ENCODE measurements at places on chromosomes 3 and 15.

- DNase-seq: no peak
Measured at GRCh38 chr3:112357930-112358780, 25.2 kb downstream of the CD200 start.

DNA sequence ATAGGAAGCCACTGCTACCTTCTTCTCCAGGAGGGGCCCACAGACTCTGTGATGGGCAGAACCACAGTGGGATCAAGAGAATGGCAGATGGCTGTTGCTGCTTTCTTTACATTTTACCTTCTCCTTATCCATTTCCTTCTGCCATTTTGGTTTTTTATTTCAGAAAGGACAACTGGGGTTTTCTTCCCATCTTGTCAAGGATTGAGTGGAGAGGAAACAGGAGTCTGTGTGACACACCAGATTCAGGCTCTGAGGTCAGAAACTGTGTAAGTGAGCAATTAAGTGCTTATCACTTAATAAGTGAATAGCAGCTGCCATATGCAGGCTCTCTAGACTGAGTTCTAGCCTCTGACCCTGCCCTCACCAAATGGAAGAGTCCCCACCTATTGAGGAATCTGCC, 47.3 kb downstream of the ITGB5 start:
- no peak for DNase-seq

DNA sequence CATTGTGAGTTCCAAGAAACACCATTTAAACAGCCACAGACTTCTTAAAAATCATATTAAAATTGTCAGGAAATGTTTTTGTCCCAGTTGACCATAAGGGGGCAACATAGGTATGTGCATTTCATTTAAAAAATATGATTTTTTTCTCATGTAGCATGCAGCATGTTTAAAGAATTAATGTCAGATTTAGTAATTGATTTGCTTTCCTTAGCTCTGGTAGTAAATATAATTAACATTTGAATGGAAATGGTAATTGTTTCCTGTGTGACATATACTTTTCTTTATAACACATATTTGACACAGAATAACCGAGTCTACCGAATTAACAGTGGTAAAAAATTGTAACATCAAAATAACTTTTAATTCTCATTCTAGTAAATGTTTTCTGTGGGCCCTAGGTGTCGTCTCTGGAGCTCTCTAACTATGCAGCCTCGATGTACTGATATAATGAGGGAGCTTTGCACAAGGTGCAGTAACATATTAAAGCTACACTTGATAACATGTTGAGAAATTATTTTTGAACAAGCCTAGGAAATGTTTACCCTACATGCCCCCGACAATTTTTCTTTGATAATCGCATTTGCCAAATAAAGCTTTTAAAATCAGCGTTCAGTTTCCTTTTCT, 34.9 kb downstream of the NXPE3 start:
- DNase-seq: peak; percentile 36

GRCh38 chr3:56980798-56981390, 79.6 kb upstream of the SPATA12 start:
- peak; percentile 95 for DNase-seq

- no peak for DNase-seq
Measured at GRCh38 chr3:11566916-11567315, 76.8 kb downstream of the VGLL4 start.

DNA sequence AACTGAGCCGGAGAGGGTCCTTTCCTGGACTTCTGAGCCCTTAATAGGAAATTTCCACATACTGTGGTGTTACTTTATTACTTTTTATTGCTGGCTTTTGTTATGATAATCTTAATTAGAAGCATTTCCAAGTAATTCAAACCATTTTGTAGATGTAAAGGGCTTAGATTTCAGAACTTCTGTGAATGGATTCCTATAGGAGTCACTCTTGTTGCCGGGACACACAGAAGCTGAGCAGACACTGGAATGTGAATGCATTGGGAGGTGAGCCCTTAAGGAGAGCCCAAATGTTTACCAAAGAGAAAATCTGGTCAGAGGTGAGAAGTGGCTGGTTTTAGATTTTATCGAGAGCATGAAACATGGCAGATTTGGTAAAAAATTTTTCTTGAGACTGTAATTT, 87.4 kb downstream of the FNDC3B start:
- no peak for DNase-seq

DNA sequence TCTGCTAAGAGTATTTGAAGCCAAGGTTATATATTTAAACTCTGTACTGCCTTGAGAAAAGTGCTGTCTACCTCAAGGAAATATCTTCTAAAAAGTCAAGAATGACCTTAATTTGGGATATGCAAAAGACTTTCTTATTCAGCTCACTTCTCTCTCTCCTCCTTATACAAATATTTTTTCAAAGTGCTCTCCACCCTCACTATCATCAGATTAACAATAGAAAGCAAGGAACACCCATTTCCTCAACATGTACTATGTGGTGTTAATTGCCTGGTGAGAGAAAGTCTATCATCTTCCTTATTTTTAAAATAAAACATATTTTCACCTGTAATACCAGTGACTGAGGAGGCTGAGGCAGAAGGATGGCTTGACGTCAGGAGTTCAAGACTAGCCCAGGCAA, 44.4 kb upstream of the RSL24D1 start:
- DNase-seq: no peak

DNA sequence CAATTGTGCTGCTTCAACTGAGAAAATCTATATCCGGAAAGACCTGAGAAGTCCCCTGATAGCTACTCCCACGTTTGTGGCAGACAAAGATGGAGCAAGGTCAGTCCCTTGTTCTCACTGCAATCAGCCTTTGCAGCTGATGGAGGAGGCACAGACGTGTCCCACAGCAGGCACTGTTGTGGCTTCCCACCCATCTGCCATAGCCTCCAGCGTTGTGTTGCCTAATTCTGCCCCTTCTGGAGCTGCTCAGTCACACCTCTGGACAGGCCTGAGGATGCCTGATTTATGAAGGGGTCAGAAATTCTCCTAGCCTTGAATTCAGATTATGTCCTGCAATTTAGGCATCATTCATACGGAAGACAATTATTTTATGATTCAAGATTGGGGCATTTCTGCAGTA, 41.9 kb downstream of the MRPS25 start:
- no peak for DNase-seq

DNA sequence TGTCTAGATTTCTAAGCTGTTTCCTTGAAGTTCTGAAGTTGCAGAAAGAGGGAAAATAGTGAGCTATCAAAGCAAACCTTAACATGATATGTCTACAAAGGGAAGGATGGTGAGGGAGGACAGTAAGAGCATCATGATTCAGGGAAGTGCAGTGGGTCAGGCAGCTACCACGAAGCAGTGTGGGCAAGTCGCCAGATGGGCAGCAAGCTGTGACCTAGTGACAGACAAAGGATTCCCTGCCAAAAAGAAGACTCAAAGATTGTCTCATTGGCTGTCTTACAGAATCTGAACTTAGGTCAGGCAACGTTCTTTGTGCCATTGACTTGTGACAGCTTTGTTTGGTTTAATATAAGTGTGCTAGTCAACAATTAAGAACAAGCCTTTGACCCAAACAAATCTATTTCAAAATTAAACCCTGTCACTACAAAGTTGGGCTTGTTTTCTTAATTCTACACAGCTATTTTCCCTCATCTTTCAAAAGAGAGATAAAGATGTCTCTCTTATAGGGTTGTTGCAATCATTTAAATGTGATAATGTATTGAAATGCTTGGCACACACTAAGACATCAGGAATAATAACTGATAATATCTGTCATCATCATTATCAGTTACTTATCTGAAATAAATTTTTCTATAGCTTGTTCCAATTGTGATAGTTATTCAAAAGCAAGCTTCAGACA, 153.3 kb downstream of the ECT2 start:
- no peak for DNase-seq

DNA sequence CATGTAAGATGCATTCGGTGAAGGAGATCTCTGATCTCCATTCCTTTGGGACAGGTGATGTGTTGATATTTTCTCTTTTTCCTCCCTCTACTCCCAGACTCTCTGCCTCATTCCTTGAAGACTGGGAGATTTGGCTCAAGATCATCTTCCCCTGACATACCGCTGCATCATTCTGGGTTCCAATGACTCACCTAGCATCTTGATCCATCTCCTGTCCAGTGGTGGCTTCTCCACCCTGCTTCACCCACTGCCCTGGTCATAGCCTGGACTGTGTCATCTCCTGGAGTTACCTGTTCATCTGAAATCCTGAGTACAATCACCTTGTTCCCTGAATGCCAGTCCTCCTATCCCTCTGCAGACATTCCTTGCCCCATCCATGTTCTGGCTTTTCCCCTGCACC, 57.4 kb upstream of the TRAK1 start:
- DNase-seq: no peak

- DNase-seq: no peak
Measured at GRCh38 chr15:31974855-31975829, 55.2 kb upstream of the CHRNA7 start.

- DNase-seq: no peak
Measured at GRCh38 chr3:10992017-10992942, at the start of gene SLC6A1. Gene SLC6A1, plus strand, starts transcription at chr3:10992748. Its CDS starts 24,464 bp downstream, at chr3:11017212.

GRCh38 chr3:108064293-108064887, 26.4 kb downstream of the CD47 start:
- DNase-seq: no peak

GRCh38 chr3:197023241-197023997, 6.2 kb downstream of the MELTF start:
- no peak for DNase-seq

DNA sequence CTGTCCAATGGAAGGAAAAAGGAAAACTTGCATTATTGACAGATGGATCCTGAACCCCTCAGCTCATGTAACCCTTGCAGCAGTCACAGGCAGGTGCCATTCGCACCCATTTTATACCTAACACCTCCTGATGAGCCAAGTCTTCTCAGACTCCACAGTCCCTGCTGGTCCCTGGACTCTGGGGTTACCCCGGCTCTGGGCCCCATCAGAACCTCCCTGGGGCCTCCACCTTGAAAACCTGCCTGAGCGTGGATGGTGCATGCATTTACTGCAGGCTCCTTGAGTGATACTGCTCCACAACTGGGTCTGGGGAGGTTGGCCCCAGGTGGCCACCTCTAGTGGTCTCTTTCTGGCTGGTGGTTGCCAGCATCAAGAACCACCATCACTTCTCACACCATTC, 15.9 kb upstream of the DOCK3 start:
- DNase-seq: no peak

DNA sequence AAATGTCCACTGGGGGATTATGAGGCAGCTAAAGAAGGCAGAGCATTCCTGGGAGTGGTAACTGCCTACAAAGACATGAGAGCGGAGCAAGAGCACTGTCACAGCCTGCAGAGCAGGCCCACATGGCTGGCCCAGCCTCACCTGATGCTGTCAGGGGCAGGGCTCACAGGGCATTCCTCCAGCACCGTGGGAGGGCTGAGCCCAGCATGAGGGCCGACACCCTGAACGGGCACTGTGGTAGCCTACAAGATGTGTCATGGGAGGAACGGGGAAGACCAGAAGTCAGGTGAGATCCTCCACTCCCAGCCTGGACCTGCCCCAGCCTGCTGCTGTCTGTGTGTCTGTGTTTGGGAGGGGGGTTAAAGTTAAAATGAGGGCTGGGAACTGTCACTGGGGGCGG, 30.1 kb downstream of the CCDC12 start:
- DNase-seq: no peak

DNA sequence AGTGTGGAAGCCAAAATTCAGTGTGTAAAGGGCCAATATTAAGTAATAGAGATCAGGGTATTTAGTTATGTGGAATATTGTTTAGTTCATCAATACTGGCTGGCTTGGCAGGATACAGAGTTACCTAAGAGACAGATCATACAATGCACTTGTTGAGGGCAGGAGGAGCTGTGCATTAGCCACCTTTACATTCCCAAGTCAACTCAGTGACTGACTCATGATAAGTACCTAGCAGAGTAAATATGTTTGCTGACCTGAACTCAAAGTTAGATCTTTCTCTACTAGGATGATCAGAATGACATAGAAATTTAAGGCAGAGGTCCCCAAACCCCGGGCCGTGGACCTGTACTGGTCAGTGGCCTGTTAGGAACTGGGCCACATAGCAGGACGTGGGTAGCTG, 3.5 kb upstream of the ABHD17C start:
- no peak for DNase-seq

DNA sequence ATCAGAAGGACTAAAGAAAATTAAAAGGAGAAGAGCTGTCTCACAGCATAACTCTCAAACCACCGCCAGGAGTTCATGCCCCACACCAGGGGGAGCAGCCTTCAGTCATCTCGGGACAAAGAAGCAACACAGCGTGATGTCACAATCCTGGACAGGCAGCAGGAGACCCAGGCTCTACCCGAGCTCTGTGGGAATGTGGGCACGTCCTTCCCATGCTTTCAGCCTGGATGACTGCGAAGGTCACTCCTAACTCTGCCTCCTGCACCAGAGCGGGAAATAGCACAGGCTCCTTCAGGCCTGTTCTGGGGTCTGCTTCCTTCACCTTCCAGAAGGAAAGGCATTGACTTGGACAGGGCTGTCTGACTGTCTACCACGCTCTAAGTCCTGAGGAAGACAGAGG, 31.3 kb downstream of the NOX5 start:
- no peak for DNase-seq

DNA sequence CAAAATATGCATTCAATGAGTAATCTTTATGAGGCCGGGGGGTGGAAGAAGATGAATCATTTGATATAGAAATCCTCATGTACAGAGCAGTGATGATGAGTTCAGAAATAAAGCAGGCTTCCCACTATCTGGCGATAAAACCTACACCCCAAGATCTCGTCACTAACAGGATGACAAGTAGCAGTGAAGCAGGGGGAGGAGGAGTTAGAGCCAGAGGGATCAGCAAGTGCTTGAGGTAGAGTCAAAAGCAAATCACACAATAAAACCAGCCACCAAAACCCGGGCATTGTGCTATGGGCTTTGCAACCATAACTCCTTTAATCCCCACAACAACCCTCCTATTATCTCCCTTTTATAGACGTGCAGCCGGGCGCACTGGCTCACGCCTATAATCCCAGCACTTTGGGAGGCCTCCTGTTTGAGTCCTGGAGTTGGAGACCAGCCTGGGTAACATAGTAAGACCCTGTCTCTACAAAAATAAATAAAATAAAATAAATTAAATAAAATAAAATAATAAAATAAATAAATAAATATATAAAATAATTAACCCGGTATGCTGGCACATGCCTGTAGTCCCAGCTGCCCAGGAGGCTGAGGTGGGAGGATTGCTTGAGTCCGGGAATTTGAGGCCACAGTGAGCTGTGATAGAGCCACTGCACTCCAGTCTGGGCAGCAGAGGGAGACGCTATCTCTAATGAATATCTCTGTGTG, 53.0 kb downstream of the STARD5 start:
- no peak for DNase-seq

DNA sequence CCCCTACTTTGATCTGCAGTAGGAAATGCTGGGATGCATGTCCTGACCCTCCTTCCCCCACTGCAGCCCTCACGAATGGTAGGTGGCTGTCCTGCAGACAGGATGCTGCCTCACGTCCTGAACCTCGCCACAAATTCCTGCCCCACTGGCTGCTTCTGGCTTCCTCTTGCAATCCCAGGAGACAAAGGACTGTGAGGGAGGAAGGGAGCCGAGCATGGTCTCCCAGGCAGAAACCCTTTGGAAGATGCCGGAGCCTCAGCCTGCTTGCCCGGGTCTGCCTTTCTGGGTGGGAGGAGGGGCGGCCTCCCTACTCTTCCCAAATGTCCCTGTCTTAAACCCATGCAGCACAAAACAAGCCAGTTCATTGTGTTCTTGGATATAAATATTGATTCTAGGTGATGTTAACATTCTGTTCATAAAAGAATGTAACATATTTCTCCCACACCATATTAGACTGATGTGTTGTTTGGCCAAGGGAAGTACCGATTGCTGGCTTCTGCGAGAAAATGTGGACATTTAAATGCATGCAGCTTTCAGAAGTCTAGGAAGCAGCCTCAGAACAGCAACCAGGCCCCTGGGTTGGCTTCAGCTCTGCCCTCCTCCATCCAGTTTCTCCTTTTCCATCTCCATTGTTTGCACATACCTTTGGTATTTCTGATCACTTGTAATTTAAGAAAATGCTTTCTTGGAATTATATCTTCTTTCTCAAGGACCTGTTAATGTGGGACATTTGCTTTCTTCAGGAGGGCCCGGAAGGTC, 75.3 kb downstream of the HMG20A start:
- DNase-seq: no peak

Data from LHCN-M2 (cell line).